ENCODE measurements at places on chromosomes 3 and 15. TPM values are rescaled to one million over a fixed set of nuclear protein-coding genes. Genes with fewer than 3 reads are reported as not detected.

The FAM81A gene
- total RNA-seq: 0.81 TPM

The SEMA3G gene
- total RNA-seq: 0.05 TPM

The IL17RE gene
- 0.61 TPM for total RNA-seq

The EIF2B5 gene
- total RNA-seq: 94.5 TPM

The ABHD17C gene
- total RNA-seq: 5.8 TPM

The ANKRD63 gene
- total RNA-seq: not detected

The DGKG gene
- 0.27 TPM for total RNA-seq

The LCTL gene
- total RNA-seq: not detected

The TTLL13 gene
- total RNA-seq: 0.19 TPM

Measured in activated T-cell treated with anti-CD3 and anti-CD28 coated beads, Interleukin-2, amount 50 U/mL, for 4 hours (primary cell).